ENCODE measurements at places on chromosomes 7 and 10.
A peak's percentile ranks its signal among the peaks of the same experiment; 100 is the strongest.

- DNase-seq: no peak
These were observed 11.9 kb upstream of the OR6V1 start for GRCh38 chr7:143040209-143040715.

GRCh38 chr7:112757337-112757736, 32.9 kb downstream of the TMEM168 start:
- no peak for DNase-seq

DNA sequence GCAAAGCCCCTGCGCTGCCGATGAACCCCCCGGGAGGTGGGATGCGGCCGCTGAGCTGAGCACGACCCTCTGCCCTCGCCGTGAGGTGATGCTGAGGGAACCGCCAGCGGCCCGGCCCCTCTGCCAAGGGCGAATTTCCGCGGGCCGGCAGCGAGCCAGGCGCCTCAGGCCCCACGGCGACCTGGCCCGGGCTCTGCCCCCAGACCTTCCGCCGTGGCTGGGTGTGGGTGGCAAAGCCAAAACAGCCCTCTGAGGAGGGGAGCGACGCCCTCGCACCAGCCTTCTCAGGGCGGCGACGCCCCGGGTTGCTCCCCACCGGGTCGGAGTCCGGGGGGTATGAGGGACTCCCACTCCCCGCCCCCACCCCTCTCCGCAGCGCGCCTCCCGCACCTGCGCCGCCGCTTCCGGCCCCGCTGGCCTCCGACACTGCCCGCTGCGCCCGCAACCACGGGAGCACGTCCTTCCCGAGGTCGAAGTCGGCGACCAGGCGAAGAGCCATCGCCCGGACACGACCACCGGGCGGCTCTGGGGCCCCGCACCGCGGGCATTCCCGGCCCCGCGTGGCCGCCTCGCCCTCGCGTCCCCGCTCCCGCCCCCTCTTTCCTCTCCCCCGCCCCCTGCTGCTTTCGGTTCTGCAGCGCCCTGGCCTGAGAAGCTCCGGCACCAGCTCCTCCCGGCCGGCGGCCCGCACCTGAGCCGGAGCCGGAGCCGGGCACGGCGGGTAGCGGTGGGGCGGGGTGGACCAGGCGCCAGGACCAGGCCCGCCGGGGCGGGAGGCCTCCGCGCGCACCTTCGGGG, at the start of gene GSAP:
TSS of gene GSAP (minus strand) at position 527 of the 798 bp plus-strand sequence. CDS start at position 499, 28 bp downstream.
- peak; percentile 23 for DNase-seq

DNA sequence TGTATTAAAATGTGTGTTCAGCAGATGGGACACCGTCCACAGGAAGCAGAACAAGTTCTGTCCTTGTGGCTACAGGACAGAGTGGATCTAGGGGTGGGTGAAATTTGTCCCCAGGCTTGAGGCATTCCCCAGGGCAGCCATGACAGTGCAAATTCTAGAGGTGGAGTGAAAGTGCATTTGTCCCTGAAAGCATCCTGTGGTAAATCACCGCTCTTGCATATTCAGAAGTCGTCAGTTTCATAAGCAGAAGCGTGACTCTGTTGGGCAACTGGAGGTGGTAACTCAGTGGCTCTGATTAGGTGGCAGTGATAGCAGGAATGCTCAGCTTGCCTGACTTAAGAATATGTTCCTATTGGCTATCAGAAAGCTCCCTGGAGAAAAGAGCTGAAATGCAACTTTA, 96.6 kb downstream of the SNX10 start:
- DNase-seq: no peak

DNA sequence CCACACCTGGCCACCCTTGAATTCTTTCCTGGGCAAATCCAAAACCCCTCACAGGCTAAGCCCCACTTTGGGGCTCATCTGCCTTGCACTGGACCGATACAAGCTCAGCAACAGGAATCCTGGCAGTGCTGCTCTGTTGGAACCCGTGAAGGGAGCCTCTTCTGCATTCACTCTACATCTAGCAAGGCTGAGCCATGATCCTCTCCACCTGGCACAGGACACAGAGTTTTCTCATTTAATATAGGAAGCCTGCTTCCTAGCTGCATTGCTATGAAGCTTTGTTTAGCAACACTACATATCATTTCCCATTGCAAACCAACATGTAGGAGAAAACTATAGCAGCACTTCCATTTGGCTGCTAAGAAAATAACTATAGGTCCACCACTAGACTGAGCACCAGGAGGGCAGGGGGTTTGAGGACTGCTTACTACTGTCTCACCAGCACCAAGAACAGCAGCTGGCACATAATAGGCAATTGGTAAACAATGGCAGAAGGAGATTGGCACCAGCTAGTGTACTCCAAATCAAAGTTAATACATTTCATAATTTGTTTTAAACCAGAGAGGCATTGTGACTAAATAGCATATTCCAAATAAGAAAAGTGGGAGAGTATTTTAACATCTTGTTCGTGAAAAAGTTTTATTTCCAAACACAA, 56.1 kb downstream of the CPVL start:
- no peak for DNase-seq

DNA sequence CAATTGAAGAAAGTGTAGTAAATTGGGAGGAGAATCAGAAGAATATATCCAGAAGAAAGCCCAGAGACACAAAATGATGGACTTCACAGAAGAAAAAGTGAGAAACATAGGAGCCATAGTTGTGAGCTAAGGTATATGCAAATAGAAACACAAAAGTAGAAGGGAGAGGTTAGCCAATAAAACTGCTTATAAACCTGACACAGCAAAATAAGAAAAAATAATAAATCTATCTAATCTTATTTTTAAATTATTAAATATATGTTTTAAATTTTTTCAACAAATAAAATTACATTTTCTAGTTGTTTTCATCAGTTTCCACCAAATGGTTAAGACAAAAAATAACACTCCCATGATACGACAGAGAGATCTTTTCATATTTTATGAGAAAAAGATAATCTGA, 903.5 kb downstream of the DNAJB9 start:
- DNase-seq: no peak

DNA sequence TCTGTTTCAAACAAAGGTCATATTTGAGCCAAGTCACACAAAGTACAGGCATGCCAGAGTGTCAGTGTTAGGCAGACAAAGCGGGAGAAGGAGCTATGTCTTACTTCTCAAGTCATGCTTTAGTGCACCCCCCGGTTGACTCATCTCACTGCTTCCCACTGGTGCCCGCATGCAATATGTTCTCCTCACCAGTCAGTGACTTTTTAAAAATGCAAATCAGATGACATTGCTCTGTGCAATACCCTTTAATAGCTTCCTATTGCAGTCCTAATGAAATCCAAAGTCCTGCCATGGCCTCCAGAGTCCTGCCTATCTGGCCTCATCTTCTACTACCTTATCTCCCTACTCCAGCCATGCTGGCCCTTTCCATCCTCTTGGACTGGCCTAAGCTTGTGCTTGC, 429.1 kb downstream of the ACTR3B start:
- no peak for DNase-seq

DNA sequence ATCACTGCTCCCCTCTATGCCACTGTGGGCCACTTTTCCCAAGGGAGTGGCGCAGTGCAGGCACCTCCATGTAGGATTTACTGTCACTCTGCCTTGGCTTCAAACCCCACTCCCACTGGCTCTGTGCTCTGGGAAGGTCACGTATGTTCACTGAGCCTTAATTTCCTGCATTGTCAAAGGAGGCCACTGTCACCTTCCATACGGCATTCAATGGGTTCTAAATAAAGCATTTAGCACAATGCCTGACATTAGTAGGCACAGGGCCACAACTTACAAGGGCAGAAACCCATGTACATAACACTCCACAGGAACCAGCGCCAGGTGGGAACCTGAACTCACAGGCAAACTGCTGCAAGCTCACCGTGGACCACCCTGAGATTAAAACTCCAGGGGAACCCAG, 196.4 kb downstream of the USP6NL start:
- DNase-seq: no peak

- peak; percentile 61 for DNase-seq
These were observed 78.5 kb downstream of the LHPP start for GRCh38 chr10:124539935-124540641.

- no peak for DNase-seq
These were observed 18.4 kb downstream of the GPNMB start for GRCh38 chr7:23264916-23265458.

DNA sequence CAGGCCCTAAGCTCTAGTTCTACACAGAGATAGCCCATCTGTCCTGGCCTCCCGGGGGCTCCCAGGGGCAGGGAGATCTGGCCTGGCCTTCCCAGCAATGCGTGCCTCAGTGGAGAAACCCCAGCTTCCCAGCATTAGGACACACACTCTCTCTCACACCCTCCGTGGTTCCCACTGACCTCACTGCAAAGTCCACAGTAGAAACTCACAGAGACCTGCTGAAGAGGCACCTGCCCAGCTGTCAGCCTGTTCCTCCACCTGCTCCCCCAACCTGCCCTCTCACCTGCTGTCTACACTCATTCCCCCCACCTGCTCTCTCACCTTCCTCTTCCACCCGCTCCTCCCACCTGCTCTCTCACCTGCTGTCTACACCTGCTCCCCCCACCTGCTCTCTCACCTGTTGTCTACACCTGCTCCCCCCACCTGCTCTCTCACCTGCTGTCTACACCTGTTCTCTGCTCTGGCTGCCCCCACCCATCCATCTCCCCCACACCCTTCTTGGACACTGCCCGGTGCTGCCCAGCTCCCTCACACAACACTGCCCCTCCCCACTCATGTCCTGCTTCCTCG, 21.1 kb upstream of the PFKP start:
- no peak for DNase-seq

Measured in activated CD4-positive, CD25-positive, alpha-beta regulatory T cell (primary cell).